ENCODE measurements at places on chromosomes 1 and 21.

DNA sequence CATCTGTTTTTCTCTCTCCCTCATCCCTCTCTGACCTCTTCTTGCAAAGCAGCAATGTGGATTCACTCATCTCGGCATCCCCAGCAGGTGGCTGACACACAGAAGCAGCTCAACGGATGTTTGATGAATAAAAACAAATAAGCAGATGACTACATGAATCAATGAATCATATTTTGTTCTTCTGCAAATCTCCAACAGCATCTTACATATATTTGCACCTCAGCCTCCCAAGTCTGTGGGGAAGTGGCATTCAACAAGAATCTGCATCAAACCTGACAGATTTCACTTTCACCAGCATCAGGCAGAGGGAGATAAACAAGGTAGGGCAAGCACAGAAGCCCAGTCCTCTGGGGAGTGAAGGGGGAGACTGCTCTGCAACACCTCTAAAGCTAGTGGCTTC is 34.0 kb downstream of the CAPN8 start:
- no peak for DNase-seq

GRCh38 chr1:72397786-72398185 is 115.4 kb upstream of the NEGR1 start:
- DNase-seq, result peak; percentile 57

- no peak for DNase-seq
Observed at GRCh38 chr1:245353915-245354775, 199.4 kb downstream of the KIF26B start.

GRCh38 chr1:37657620-37658412 is 23.1 kb upstream of the RSPO1 start:
- no peak for DNase-seq

DNA sequence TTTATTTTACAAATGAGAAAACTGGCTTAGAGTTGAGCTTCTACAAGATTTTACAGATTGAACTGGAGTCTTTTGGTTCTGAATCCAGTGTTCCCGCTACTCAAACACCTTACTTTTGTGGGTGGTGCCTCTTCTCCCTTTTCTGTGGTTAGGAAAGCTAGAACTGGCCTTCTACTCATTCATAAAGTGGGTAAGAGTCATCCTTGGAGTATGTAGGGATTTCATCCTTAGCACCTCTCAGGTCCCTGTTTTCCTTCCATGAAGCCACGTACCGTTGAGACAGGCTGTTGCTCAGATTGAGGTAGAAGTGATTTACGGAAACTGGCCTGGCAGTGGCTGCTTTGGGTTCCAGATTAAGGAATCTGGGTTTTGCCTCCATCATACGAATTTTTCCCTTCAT is 35.8 kb downstream of the WNT4 start:
- no peak for DNase-seq

DNA sequence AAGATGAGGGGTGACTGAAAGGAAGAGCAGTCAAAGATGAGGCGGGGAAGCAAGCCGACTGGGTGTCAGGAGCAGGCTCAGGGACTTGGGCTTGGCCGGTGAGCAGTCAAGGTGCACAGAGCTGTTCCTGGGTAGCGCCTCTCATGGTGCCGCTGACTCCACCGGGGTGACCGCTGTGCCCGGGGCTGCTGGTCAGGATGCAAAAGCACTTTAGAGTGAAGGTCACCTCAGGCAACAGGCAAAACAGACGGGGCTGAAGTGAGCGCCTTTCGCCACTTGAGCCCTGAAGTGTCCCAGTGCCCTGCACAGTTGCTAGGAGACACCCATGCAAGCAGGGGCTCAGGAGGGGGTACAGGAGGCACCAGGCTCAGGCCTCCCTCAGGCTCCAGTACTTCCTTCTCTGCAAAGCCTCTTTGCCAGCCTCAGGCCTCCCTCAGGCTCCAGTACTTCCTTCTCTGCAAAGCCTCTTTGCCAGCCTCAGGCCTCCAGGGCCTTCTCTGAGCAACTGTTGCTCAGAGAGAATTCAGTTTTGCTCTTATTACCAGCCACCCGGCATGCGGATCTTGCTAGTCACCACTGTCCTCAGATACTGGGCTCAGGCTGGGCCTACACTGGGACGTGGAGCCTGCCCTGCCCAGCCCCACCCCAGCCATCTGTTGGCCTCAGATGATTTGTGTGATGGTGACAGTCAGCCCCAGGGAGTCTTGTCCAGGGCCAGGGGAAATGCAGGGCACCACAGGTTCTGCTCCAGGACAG is 99.7 kb upstream of the IRF2BP2 start:
- DNase-seq, result no peak

DNA sequence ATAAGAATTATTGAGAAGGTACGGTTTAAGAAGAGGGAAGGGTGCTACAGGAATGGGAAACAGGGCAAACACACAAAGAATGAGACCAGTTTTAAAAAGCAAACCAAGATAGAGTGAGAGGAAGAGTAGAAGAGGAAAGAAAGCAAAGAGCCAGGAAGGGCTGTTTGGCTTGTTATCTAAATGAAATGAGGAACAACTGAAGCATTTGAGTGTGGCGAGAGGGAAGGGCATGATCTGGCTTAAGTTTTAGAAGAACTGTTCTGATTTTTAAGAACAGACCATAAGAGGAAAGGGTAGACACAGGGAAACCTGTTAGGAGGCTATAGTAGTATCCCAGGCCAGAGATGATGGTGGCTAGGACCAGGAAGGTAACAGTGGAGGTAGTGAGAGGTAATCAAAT is 73.8 kb downstream of the TUT4 start:
- no peak for DNase-seq

GRCh38 chr1:229131243-229132105 is 139.4 kb upstream of the RAB4A start:
- DNase-seq, result no peak

- no peak for DNase-seq
Observed at GRCh38 chr1:116916002-116916401, 6.3 kb downstream of the PTGFRN start.

Data from smooth muscle cell of the brain vasculature (primary cell).